ENCODE measurements at places on chromosomes 7 and 10.

DNA sequence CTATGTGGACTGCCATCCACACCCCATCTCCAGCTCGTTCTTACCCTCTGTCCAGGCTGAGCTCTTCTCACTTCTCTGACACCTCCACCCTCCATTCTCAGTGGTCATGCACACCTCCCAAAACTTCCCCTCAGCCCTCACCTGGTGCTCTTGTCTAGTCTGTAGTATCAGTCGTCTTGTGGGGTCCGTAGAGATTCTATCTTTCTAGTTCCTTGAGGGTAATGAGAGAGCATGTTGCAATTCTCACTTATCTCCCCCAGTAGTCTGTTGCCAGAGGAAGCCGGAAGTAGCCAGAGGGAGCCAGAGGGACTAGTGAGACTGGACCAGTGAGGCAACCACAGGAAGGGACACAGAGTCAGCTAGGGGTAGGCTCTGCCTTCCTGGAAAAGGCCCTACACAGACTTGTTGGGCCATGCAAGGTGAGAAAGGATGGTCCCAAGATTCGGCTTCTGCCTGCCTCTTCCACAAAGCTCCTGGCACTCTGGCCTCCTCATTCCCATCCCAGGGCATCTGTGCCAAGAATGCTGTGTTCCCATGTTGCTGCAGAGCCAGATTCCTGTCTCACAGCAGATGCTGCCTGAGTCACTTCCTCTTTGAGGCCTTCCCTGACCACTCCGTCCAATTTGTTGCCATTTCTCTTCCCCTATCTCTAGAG lies 50.6 kb upstream of the DUSP5 start:
- no peak for DNase-seq
- peaks cover 18% of the 10 kb centered on the region for H3K27me3 ChIP-seq
- peaks cover 29% of the 10 kb centered on the region for H3K4me1 ChIP-seq
- H3K4me3 ChIP-seq = no peak overlapping the region
- peaks cover 7% of the 10 kb centered on the region for H3K36me3 ChIP-seq

DNA sequence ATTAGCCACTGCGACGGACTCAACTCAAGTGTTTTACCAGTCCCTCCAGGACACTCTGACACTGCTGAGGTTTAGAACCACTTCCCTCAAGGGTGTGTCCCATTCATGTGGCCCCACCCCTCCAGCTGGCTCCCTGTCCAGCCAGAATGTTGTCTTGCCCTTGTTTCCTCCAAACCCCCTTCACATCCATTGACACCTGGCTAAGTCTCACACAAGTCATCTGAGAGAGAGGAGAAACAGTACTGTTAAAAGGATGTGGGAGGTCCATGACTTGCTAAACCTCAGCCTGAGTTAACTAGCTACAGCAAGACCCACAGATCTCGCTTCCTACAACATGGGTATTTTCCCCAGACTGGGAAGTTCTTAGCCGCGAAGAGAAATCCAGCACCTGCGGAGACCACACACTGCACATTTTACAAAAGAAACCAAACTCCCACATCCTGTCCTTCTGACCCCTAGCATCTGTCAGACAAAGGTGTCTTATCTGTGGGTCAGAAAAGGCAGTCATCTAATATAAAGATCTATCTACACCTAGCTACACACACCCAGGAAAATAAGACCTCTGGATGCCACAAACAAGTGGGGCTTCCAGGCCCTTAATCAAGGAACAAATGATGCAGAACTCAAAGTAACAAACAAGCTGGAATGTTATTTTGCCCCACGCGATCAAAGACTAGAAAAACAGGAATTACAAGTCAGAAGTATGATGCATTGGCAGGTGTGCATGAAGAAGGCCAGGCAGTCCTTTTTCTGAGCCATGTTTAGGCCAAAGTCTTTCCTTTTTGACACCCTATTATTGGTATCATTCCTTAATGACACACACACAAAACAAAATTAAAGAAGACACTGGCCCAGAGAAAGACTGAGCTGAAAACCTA lies 13.9 kb downstream of the OSBPL3 start:
- peak overlapping the region; percentile 2 for H3K4me3 ChIP-seq
- peaks cover 84% of the 10 kb centered on the region for H3K4me1 ChIP-seq
- peak overlapping the region; percentile 74 for H3K27ac ChIP-seq
- no peaks in the 10 kb centered on the region for H3K27me3 ChIP-seq
- H3K36me3 ChIP-seq = peaks cover 26% of the 10 kb centered on the region

DNA sequence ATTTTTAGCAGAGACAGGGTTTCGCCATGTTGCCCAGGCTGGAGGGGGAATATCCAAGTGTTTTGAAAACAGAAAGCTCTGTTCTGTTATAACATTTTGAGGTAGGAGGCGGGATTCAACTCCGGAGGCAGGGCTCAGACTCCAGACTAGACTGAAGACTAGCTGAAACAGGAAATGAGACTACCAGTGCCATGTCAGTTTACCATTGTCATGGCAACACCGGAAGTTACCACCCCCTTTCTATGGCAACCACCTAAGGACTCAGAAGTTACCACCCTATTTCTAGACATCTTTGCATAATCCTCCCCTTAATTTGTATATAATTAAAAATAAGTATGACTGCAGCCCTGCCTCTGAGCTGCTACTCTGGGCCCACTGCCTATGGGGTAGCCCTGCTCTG lies 1069.1 kb upstream of the AUTS2 start:
- no peak overlapping the region for H3K4me3 ChIP-seq
- no peaks in the 10 kb centered on the region for H3K27me3 ChIP-seq
- no peaks in the 10 kb centered on the region for H3K36me3 ChIP-seq

- no peaks in the 10 kb centered on the region for H3K4me1 ChIP-seq
- no peak for DNase-seq
- no peak overlapping the region for H3K4me3 ChIP-seq
- H3K27me3 ChIP-seq = no peaks in the 10 kb centered on the region
- no peak overlapping the region for H3K27ac ChIP-seq
- H3K36me3 ChIP-seq = peaks cover 4% of the 10 kb centered on the region
Measured at GRCh38 chr7:94567396-94567795, 57.8 kb downstream of the CASD1 start.

- peak overlapping the region; percentile 91 for H3K27ac ChIP-seq
- peaks cover 2% of the 10 kb centered on the region for H3K36me3 ChIP-seq
- H3K27me3 ChIP-seq = no peaks in the 10 kb centered on the region
- DNase-seq = peak; percentile 73
Measured at GRCh38 chr10:71735709-71736569, 16.4 kb upstream of the C10orf105 start.

DNA sequence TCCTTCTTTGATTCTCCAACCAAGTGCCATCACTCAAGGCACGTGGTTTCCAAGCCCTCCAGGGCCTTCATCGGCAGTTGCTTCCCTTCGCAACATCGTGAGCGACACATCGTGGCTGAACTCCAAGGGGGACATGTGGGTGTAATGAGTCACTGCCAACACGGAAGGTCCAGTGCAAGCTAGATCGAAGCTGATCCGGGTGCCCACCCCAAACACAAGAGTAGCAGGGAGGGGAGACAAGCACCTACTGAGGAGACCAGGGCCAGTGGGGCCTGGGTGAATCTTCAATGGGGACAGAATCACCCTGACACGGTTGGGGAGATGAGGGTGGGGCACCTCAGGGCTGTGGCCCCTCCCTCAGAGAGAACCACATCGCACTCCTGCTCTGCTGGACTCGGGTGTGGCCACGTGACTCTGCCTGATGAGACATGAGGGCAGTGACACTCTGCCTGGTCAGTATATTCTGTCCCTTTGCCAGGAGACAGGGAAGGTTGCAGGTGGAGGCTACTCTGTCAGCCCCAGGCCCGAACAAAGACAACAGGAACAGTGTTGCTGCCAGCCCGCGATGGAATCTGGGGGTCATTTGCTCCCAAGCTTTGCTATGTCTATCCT lies 36.8 kb upstream of the HSPA12A start:
- DNase-seq = no peak
- H3K27ac ChIP-seq = no peak overlapping the region
- H3K4me1 ChIP-seq = no peaks in the 10 kb centered on the region
- H3K27me3 ChIP-seq = no peaks in the 10 kb centered on the region

GRCh38 chr10:69123306-69123746 lies 652 bp upstream of the VPS26A start:
- H3K4me1 ChIP-seq = peaks cover 32% of the 10 kb centered on the region
- peak overlapping the region; percentile 88 for H3K27ac ChIP-seq
- peaks cover 10% of the 10 kb centered on the region for H3K36me3 ChIP-seq
- peak overlapping the region; percentile 87 for H3K4me3 ChIP-seq
- no peak for DNase-seq

- H3K36me3 ChIP-seq = no peaks in the 10 kb centered on the region
- no peak overlapping the region for H3K27ac ChIP-seq
- peaks cover 43% of the 10 kb centered on the region for H3K27me3 ChIP-seq
Measured at GRCh38 chr10:63758080-63758479, 236.9 kb downstream of the REEP3 start.

GRCh38 chr10:20707251-20707650 lies 189.9 kb downstream of the NEBL start:
- H3K4me1 ChIP-seq = no peaks in the 10 kb centered on the region
- H3K4me3 ChIP-seq = no peak overlapping the region
- no peak for DNase-seq
- H3K27ac ChIP-seq = no peak overlapping the region
- no peaks in the 10 kb centered on the region for H3K36me3 ChIP-seq
- no peaks in the 10 kb centered on the region for H3K27me3 ChIP-seq

GRCh38 chr10:118595598-118596425 lies at the start of gene PRLHR:
TSS of gene PRLHR (minus strand) at chr10:118595648. CDS start at chr10:118595244, 404 bp downstream.
- no peaks in the 10 kb centered on the region for H3K4me1 ChIP-seq
- H3K27me3 ChIP-seq = peaks cover 50% of the 10 kb centered on the region
- no peak within 1 kb of the TSS for H3K27ac ChIP-seq
- no peak within 1 kb of the TSS for H3K4me3 ChIP-seq
- DNase-seq = no peak
- peaks cover 6% of the 10 kb centered on the region for H3K36me3 ChIP-seq

GRCh38 chr7:156604311-156604710 lies 36.3 kb upstream of the RNF32 start:
- no peak overlapping the region for H3K27ac ChIP-seq
- no peaks in the 10 kb centered on the region for H3K36me3 ChIP-seq
- peaks cover 45% of the 10 kb centered on the region for H3K27me3 ChIP-seq
- peaks cover 5% of the 10 kb centered on the region for H3K4me1 ChIP-seq
- no peak overlapping the region for H3K4me3 ChIP-seq
- DNase-seq = no peak

DNA sequence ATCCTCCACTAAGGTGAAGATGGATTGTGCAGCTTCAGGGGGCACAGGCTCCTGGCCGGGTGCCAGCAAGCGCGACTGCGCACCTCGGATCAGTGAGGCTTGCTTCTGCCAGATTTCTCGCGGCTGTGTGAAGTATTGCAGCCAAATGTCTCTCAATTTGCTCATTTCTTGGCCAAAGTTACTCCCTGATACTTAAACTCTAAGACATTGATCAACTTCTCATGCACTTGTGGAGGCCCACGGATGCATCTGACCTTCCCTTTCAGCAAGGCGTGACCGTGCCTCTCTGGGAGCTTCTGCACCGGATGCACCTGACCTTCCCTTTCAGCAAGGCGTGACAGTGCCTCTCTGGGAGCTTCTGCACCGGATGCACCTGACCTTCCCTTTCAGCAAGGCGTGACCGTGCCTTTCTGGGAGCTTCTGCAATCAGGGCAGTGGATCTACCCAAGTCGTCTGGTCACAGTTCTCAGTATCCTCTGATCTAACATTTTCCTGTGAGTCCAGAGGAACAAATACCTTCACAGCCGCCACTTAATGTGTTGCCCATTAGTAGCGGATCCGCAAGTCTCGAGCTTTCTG lies 248.3 kb downstream of the ADARB2 start:
- H3K36me3 ChIP-seq = no peaks in the 10 kb centered on the region
- no peaks in the 10 kb centered on the region for H3K27me3 ChIP-seq
- H3K27ac ChIP-seq = no peak overlapping the region
- no peaks in the 10 kb centered on the region for H3K4me1 ChIP-seq
- no peak overlapping the region for H3K4me3 ChIP-seq

DNA sequence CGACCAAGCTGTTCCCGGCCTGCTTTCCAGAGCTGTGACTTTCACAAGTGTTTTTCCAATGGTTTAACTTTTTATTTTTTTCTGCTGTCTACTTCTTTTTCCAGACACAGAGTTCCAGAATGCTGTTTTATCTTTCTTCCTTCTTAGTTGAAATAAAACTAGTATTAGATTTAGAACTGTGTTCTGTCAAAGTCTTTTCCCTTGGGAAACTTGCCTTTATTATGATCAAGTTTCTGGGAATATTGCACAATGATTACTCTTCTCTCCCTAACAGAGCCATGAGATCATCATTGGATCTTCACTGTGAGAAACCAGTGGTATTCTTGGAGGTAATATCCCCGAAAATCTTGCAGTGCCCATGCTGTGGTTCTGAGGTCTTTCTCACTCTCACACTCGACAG lies 104.9 kb upstream of the KCND2 start:
- H3K4me3 ChIP-seq = no peak overlapping the region
- no peaks in the 10 kb centered on the region for H3K36me3 ChIP-seq
- H3K27me3 ChIP-seq = no peaks in the 10 kb centered on the region
- H3K4me1 ChIP-seq = no peaks in the 10 kb centered on the region
- no peak for DNase-seq
- H3K27ac ChIP-seq = no peak overlapping the region

DNA sequence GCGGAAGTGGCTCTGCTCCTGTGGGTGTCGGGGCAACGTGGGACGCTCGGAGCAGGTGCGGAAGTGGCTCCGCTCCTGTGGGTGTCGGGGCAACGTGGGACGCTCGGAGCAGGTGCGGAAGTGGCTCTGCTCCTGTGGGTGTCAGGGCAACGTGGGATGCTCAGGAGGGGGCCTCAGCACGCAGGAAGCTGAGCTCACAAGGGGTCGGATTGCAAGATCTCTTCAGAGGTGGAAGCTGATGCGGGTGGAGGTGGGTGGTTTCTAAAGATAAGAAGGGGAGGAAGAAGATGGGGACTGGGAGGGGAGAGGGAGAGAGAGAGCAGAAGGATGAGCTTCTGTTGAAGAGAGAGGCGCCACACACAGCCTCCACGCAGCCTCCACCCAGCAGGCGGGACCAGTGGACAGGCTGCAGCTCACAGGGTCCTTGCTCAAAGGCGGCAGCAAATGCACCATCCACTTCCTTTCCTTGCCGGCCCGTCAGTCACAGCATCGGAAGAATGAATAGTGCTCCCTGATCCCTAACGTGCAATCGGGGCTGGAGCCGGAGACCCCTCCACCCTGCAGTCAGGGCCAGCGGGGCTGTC lies 78.7 kb downstream of the PTPRN2 start:
- no peaks in the 10 kb centered on the region for H3K4me1 ChIP-seq
- H3K4me3 ChIP-seq = no peak overlapping the region
- no peak overlapping the region for H3K27ac ChIP-seq
- H3K36me3 ChIP-seq = no peaks in the 10 kb centered on the region
- no peaks in the 10 kb centered on the region for H3K27me3 ChIP-seq

GRCh38 chr10:99849536-99849935 lies 67.1 kb downstream of the ABCC2 start:
- H3K4me3 ChIP-seq = no peak overlapping the region
- no peak for DNase-seq
- no peaks in the 10 kb centered on the region for H3K27me3 ChIP-seq
- H3K27ac ChIP-seq = no peak overlapping the region
- peaks cover 7% of the 10 kb centered on the region for H3K4me1 ChIP-seq
- H3K36me3 ChIP-seq = no peaks in the 10 kb centered on the region

Data from activated CD4-positive, alpha-beta memory T cell treated with anti-CD3 and anti-CD28 coated beads, Interleukin-2, amount 10 ng/mL, durations not matched to agents 7 days and 5 days (primary cell).